Right ventricle myocardium inferior (tissue), 1 donor: ENCODE measurements at places on chromosomes 1 and 21.

- DNase-seq = no peak
These were observed 25.9 kb upstream of the IL19 start for GRCh38 chr1:206744683-206745082.

DNA sequence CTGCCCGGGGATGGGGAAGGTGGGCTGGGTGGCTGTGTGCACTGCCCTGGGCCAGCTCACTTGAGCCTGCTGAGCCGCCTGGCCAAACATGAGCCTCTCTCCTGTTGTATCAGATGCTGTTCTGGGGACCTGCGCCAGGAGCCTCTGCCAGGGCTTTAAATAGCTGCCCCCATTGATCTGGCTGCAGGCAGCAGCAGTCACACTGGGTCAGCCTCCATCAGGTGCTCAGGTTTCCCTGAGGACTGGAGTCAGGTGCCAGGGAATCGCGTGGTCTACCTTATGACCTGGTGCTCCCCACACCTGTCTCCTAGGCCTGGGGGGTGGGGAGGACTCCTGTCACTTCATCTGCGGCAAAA is 700 bp upstream of the CCDC28B start:
- DNase-seq = peak; percentile 87

DNA sequence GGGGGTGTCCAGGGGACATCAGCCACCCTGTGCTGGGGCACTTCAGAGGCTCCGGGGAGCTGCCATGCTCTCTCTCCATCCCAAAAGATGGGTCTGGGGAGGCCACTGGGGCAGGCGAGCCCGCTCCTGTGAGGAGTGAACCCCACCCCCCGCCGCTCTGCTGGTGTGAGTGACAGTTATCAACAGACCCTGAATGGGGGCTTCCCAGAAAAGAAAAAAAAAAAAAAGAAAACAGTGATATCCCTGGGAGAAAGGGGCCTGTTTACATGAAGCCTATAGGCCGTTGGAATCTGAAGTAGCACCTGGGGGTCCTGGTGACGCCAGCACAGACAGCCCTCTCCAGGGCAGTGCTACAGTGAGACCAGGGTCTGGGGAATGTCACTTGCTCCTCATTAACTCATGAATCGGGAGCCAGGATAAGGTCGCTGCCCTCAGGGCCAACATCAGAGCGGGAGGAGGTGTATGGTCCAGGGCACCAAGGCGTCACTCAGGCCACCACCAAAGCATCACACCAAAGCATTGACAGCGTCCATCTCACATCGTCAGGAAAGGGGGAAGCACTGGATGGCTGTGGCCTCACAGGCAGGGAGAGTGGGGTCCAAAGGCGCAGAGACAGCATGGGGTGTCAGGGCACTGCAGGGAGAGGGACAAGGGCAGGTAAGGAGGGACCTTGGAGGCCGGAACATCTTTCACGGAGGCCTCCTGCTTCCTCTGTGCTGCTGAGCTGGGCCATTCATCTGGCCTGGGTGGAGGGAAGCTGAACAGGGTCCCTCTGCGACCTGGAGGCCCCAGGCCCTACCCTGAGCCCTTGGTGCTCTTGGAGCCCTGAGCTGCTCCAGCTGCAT is 8.4 kb upstream of the NPHP4 start:
- DNase-seq = peak; percentile 25

DNA sequence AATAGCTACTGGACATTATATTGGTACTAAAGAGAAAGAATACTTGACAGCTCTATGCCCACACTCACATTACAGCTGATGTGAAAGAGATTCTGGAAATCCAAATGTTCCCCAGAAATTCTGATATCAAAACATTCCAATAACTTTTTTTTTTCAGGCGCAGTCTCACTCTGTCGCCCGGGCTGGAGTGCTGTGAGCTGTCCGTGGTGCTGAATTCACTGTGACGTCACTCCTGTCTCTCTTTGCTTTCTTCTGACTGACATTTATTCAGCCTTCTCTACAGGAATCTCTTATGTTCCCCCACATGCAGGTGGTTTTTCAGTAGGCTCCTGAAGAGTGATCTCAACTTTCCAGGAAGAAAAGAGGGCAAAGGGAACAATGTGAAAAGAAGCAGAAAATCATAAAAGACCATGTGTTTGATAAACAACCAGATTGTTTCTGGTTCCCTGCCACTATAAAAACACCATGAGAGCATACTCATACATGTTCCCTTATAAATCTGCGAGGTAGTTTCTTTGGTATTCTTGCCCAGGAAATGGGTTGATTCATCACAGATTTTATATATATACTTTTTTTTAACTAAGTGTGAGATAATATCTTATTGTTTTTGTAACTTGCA is 6.2 kb downstream of the S100A7A start:
- DNase-seq = peak; percentile 75

- DNase-seq = no peak
These were observed 2206.0 kb downstream of the MRPL39 start for GRCh38 chr21:23401278-23401677.

GRCh38 chr1:79663916-79664315 is 657.4 kb upstream of the ADGRL4 start:
- no peak for DNase-seq
